ENCODE measurements at places on chromosomes 16 and 17. TPM values are rescaled to one million over a fixed set of nuclear protein-coding genes. Genes with fewer than 3 reads are reported as not detected.

SERPINF2 gene
- 0.37 TPM for total RNA-seq

GRCh38 chr16:83549316-83550182 lies 258.2 kb upstream of the HSBP1 start:
- no peak for DNase-seq

GRCh38 chr17:71168053-71168741 lies 952.6 kb upstream of the SOX9 start:
- DNase-seq: no peak

- no peak for DNase-seq
These were observed 142.6 kb upstream of the CPHXL start for GRCh38 chr16:75868636-75869632.

KRT17 gene
- total RNA-seq: not detected

FOXC2 gene
- not detected for total RNA-seq

BICDL2 gene
- 0.24 TPM for total RNA-seq

TSNAXIP1 gene
- total RNA-seq: 0.26 TPM

GRCh38 chr17:54982399-54982798 lies 13.8 kb downstream of the STXBP4 start:
- no peak for DNase-seq

DNA sequence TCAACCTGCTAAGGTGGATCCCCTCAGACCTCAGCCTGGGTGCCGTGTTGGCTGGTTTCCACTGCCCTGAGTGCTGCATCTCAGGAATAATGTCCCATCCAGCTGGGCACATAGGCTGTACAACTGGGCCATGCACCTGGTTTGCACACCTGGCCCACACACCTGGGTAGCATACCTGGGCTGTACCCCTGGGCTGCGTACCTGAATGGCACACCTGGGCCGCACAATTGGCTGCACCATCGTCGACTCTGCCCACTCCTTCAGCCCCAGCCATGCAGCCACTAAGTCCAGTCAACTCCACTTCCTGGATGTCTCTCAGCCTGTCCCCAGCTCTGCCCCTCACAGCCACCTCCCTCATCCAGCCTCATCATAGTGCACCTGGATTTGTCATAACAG lies 7.9 kb downstream of the SLC5A10 start:
- no peak for DNase-seq

GRCh38 chr17:4620531-4621101 lies 20.9 kb downstream of the ALOX15 start:
- no peak for DNase-seq

DNA sequence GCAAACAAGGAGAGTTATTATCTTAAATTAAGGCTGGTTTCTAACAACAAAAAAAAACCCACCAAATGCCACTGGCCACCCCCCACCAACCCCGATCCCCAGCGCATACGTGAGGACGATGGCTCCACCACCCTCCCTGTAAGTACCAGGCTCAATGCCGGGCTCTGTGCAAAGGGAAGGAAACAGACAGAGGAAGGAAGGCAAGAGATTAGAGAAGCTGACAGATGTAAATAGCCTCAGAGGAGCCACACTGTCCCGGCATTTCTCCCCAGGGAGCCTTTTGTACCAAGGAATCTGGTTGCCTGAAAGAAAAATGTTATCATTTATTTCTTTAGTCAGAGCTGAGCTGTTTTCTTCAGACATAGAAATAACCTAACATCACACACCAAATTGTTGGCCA lies 13.1 kb downstream of the SOST start:
- DNase-seq: no peak

OMG gene
- 0.50 TPM for total RNA-seq

All from SK-MEL-5 (cell line).